ENCODE measurements at places on chromosomes 16 and 17.

DNA sequence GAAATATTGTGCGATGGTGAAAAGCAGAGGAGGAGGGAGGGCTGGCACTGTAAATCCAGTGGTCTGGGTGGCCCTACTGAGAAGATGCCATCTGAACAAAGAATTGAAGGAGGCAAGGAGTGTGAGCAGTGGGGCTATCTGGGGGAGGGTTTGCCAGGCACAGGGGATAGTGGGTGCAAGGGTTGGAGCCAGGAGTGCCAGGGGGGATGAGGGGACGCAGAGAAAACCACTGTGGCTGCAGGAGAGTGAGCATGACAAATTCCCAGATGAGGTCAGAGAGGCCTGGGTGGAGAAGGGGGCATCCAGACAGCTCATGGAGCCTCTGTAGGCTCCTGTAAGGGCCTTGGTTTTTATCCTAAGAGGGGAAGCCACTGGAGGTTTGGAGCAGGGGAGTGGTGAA, 4.8 kb downstream of the XYLT2 start:
- DNase-seq, result no peak

- peak; percentile 10 for DNase-seq
Observed at GRCh38 chr17:29514792-29515191, 52.0 kb downstream of the ABHD15 start.

DNA sequence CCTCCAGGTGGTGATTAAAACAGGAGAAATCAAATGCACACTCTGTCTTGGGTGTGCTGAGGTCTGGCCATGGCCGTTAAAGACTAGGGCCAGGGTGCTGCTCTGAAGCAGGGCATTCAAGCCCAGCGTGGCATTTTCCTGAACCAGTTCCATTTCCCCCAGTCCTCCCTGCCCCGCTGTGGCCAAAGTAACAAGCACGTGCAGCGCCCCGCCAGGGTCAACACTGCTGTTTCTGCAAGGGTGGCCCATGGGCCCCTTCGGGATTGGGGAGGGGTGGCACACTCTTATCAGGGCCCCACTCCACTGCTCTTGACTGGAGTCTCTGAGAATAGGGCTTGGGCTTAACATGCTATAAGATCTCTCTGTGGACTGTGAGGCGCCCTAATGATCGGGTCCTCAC, 72.9 kb downstream of the IL21R start:
- no peak for DNase-seq

GRCh38 chr17:53039981-53040380, 782.7 kb upstream of the KIF2B start:
- DNase-seq, result no peak

GRCh38 chr17:72575542-72576233, 454.9 kb downstream of the SOX9 start:
- DNase-seq, result no peak

DNA sequence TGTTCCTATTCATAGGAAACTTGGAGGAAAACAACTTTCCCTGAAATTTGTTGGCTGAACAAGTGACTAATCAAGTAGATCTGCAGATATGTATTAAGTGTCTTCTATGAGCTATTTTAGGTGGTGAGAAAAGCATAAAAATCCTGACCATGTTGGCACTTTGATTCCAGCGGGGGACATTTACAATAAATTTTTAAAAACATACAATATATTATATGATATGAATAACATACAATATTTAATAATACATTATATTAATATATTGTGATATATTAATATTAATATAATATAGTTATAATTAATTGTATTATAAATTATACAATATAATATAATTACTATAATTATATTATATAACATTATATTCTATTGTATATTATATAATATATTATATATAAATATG, 362.9 kb upstream of the SOX9 start:
- no peak for DNase-seq

DNA sequence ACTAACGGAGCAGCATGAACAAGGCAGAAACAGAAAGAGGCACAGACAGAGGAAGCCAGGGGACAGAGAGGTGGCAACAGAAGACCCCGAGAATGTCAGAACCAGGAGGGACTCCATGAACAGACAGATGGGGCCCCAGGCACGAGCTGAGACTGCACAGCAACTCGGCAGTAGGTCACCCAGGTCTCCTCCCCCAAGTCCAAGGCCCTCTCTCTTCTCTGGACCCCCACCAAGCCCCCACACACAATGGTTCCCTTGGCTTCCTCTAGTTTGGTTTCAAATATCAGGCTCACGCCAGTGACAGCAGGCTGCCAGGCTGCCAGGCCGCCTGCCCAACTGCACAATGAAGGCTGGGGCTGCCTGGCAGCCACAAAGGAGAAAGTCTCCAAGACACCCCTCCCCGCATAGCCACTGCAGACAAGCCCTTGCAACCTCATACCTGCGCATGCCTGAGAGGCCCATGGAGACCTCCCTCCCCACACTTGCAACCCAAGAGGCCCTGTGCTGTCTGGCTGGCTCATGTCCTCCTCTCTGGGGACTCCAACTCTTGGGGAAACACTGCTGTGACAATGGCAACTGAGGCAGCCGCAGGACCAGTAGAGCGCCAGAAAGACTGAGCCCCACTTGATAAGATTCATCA, 54.8 kb downstream of the PIMREG start:
- DNase-seq, result no peak

- no peak for DNase-seq
Observed at GRCh38 chr16:54282928-54283724, 3.5 kb downstream of the IRX3 start.

GRCh38 chr17:30905742-30906100, 317 bp downstream of the TEFM start:
- DNase-seq, result no peak

GRCh38 chr16:53771655-53772497, 67.9 kb downstream of the FTO start:
- DNase-seq, result peak; percentile 41

GRCh38 chr17:51402899-51403298, 142.6 kb downstream of the UTP18 start:
- DNase-seq, result no peak

DNA sequence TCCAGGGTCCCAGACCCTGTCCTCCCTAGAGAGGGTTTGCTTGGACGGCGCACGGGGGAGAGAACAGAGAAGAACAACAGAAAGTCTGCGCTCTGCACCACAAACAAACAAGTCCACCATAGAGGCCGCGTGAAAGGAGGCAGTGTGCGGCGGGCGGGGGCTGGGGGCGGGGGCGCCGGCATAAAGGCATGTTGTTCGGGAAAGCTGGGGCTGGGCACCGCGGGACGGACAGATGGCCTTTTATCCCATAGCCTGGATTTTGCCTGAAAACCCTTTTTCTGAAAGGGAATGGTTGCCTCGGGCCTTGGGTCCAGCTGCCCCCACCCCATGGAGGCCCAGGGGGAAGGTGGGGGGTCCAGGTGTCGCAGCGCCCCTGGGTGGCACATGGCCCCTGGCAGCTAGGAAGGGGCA, 26.0 kb downstream of the FA2H start:
- DNase-seq, result no peak

DNA sequence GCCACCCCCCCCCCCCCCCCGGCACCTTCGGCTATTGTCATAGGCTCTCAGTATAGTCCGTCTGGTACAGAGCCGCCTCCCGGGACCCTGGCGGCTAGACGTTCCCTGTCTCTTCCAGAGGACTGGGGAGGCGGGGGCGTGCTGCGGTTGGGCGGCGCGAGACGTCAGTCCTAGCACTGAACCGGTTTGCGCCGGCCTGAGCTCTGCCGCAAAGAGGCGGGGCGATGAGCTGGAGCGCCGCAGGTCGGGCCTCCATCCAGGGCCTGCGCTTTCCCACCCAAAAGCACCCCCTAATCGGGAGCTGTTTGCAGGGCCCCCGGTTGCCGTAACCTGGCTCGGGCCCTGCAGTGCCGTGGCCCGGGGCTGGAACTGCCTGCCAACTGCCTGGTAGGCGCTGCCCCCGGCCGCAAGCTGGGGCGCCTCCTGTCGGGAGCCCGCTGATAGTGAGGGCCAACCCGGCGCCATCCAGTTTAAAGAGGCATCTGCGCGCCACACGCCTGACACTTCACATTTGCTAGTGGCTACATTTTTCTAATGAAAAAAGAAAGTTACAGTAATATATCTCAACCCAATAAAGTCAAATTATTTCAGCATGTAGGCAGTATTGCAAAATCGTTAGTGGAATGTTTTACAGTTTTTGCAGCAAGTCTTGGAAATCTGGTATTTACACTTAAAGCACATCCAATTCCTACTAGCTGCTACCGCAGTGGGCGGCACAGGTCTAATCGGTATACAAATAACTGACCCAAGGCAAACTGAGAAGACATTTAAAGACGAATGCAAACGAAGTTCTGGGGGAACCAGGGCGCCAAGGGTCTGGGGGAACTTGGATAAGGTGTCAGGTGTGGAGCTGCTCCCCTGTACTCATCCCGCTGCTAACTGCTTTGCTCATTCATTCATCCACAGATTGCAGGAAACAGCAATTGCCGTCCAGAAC, 753 bp upstream of the USP22 start:
- DNase-seq, result peak; percentile 99

GRCh38 chr17:27157297-27157696, 136.6 kb upstream of the WSB1 start:
- DNase-seq, result no peak

GRCh38 chr17:7864995-7865650, 7.3 kb downstream of the CYB5D1 start:
- no peak for DNase-seq

DNA sequence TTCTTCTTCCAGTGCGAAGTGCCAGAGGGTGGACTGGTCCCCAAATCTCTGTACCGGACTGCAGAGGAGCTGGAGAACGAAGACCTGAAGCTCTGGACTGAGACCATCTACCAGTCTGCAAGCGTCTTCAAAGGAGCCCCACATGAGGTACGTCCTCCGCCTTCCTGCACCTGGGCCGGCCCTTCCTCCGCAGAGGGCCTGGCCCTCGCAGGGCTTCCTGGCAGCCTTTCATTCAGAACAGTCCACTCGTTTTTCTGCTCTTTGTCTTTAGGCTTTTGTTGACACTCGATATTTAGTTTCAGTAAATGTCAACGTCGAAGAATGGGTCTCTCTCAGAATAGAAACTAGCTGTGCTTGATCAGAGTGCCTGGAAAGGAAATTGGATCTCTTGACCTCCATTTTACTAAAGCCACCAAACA, 68.6 kb downstream of the SEC14L1 start:
- DNase-seq, result no peak

GRCh38 chr17:66727634-66728570, 107.0 kb upstream of the CACNG5 start:
- DNase-seq, result peak; percentile 38

GRCh38 chr17:68399638-68400403, 57.5 kb downstream of the WIPI1 start:
- DNase-seq, result peak; percentile 81

- no peak for DNase-seq
Observed at GRCh38 chr17:55168958-55169687, 95.6 kb upstream of the HLF start.

- DNase-seq, result no peak
Observed at GRCh38 chr17:51941272-51941671, 217.2 kb downstream of the CA10 start.

GRCh38 chr16:19166500-19166899, 1.5 kb upstream of the SYT17 start:
- no peak for DNase-seq

DNA sequence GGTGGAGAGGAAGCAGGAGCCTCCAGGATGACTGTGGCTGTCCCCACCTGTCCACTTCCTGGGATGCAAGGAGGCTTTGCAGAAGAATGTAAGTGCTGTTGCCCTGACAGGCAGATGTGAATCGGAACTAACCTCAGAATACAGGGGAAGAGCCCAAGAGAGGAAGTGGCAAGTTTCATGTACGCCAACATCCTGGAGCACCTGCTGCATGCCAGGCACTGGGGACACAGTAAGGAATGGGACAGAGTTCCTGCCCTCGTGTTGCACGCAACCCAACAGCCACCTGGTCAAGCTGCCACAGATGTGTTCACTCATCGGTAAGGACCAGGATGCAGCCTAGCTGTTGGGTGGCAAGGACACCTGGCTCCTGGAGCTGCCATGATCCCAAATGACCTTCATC, 98.6 kb upstream of the RPL38 start:
- DNase-seq, result no peak

GRCh38 chr16:72369274-72369673, 197.3 kb upstream of the PMFBP1 start:
- no peak for DNase-seq

DNA sequence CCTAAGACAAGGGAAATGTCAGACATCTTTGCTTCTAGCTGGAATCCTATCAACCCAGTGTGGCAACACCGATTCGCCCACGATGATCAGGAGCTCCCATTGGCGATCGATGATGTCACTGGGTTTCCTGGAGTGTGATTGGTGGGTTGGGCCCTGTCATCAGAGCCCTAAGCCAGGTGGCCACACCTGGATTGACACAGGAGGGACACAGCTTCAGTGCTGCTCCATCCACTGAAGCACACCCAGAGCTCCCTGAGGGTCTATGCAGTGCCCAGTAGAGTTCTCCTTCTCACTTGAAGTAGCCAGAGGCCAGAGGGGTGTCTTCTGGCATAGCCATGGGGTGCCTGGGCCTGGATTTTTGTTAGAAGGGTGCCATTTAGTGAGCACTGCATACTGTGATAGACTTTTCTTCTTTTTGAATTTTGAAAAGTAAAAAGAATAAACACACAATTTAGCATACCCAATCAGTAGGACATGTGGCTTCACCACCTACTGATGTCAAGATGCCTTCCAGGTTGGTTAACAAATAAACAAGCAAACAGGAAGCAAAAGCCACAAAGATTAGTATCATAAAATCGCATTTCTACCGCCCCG, 77.6 kb downstream of the CMIP start:
- no peak for DNase-seq

- no peak for DNase-seq
Observed at GRCh38 chr16:9094011-9094846, 2.8 kb downstream of the HAPSTR1 start.

DNA sequence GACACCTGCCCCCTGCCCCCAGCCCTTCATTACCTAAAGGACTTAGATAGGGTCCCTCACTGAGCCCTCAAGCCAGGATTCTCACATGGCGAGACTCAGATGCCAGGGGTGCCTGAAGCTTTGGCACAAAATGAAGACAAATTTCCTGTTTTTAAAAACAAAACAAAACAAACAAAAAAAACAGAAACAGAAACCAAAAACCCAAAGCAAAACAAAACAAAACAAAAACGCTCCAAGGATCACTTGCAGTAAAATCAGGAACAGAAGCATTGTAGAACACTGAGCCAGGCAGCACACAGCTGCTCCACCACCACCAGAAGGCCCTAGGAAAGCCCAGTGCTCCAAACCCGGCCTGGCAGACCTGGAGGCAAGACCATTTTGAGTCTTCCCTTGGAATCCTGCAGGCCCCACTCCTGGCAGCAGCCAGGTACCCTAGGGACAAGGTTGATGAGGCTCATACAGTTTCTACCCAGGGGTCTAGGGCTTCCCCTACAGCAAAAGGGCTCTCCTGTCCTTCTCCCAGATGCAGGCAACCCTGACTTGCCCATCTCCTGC, 20.8 kb downstream of the MYO18A start:
- peak; percentile 52 for DNase-seq

DNA sequence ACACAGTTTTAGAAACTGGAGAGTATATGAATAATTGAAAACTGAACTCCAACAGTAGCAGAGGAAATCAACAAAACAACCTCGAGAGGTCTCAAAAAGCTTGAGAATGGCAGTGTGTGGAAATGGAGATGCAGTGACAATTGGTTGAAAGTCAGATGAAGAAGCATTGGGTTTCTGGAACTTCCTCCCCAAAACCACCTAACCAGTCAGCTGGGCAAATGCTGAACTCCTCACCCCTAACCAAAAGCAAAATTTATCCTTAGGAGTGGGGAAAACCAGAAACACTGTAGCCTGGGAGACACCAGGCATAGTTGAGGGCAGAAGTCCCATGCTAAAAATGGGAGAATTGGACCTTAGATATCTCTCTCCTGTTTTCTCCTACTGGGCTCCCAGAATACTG, 109.9 kb downstream of the TANC2 start:
- DNase-seq, result no peak
